ENCODE measurements at places on chromosomes 2 and 18. TPM values are rescaled to one million over a fixed set of nuclear protein-coding genes. Genes with fewer than 3 reads are reported as not detected.

Gene CD226
- 0.17 TPM for total RNA-seq

Gene MARCHF7
- total RNA-seq: 88.6 TPM

- peak; percentile 90 for DNase-seq
Measured at GRCh38 chr18:2826581-2826980, 20.2 kb upstream of the EMILIN2 start.

- no peak for DNase-seq
Measured at GRCh38 chr2:141767051-141767450, 363.8 kb downstream of the LRP1B start.

- no peak for DNase-seq
Measured at GRCh38 chr2:12091201-12091806, 344.9 kb downstream of the LPIN1 start.

GRCh38 chr2:126905991-126906390 lies 7.3 kb downstream of the TEX51 start:
- DNase-seq: peak; percentile 19

- no peak for DNase-seq
Measured at GRCh38 chr2:230048010-230048671, 20.6 kb downstream of the SLC16A14 start.

- no peak for DNase-seq
Measured at GRCh38 chr2:120511536-120511935, 165.6 kb downstream of the INHBB start.

GRCh38 chr2:69517410-69517809 lies 80.2 kb upstream of the NFU1 start:
- no peak for DNase-seq

DNA sequence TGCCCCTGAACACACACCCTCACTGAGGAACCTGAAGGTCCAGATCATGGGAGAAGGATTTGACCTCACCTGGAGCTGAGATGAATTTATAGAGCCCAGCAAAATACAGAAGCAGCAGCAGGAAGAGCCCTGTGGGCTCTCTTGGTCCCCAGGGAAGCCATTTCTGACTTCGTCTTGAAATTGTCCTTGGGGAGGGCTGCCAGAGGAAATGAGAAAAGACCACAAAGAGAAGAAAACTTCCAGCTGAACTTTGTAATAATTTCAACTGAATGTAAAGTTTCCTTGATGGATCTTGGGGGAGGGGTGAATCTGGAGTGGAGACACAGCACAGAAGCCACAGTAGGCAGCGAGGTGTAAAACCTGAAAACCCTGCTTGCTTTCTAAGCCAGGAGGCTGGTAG lies 500.9 kb upstream of the NXPH2 start:
- no peak for DNase-seq

DNA sequence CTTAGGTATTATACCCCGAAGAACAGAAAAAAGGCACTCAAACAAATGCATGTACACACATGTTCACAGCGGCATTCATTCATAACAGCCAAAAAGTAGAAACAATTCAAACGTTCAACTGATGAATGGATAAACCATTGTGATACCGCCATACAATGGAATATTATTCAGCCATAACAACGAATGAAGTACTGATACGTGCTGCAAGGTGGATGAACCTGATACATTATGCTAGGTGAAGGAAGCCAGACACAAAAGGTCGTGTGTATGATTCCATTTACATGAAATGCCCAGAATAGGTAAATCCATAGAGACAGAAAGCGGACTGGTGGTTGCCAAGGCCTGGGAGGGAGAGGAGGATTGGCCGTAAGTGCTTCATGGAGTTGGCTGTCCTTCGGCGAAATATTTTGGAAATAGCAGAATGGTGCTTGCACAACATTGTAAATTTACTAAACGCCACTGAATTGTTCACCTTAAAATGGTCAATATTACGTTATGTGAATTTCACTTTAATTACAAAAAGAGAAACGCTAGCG lies 750 bp upstream of the RMP24 start:
- DNase-seq: no peak
